Fibroblast of skin of left biceps (primary cell): ENCODE measurements at places on chromosomes 4 and X.

DNA sequence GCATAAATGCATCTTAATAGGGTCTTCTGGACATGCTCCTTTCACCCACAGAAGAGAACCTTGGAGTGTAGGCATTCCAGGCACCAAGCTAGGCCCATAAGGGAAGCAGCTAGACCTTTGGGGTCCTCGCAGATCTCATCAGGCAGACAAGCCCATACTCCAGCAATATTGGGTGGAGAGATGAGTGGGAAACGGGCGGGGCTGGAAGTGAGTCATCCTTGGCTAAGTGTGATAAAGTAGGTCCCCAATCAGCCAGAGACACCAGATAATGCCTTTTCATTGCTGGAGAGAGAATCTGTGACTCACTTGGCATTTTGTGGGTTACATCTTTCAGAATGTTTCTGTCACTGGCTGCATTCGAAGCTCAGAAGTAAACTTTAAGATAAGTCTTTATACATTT is 133.3 kb upstream of the MBNL3 start:
- no peak for DNase-seq

DNA sequence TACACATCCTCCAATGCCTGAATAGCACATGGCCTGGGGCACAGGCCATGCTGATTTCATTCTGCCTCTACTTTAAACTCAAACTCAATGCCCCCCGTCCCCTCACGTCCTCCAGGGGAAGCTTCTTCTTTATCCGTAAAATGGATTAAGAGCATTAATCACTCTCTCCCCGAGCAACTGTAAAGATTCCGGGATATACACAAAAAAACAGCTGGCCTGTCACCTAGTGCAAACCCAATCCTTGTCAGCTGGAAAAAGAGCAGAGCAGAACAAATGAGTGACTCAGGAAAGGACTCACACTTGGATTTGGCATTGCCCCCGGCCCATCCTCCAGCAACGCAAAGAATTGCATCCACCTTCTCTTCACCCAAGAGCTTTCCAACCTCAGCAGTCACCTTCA is 7.8 kb downstream of the QDPR start:
- no peak for DNase-seq

GRCh38 chr4:83606898-83607297 is 71.0 kb downstream of the GPAT3 start:
- DNase-seq = no peak

GRCh38 chr4:77156912-77157858 is at the start of gene CCNG2:
Gene CCNG2, plus strand, starts transcription at chr4:77157207. Its CDS starts 1,326 bp downstream, at chr4:77158533.
- DNase-seq = peak; percentile 93

DNA sequence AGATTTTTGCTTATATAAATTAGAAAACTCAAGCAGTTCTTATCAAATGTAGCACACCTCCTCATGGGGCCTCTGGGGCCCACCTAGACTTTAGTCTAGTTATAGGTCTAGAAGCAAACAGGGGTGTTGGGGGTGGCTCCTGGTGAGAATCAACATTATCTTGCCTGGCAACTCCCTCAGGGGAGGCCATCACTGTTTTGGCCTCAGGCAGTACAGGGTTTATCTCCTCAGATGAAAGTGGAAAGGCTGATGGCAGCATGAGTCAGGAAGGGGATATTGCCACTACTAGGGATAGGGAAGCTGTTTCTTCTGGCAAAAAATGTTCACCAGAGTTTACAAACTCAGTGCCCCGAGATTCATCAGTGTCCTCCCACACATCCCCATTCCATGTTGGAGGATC is 232.4 kb upstream of the BMP3 start:
- no peak for DNase-seq

GRCh38 chrX:94288325-94288724 is 614.3 kb downstream of the FAM133A start:
- DNase-seq = no peak
